Iris pigment epithelial cell (primary cell): ENCODE measurements at places on chromosomes 4 and X.
A peak's percentile ranks its signal among the peaks of the same experiment; 100 is the strongest.

- DNase-seq, result no peak
Observed at GRCh38 chr4:25015012-25015411, 15.7 kb downstream of the LGI2 start.

GRCh38 chr4:159420162-159421057 lies 317.5 kb downstream of the RAPGEF2 start:
- no peak for DNase-seq

DNA sequence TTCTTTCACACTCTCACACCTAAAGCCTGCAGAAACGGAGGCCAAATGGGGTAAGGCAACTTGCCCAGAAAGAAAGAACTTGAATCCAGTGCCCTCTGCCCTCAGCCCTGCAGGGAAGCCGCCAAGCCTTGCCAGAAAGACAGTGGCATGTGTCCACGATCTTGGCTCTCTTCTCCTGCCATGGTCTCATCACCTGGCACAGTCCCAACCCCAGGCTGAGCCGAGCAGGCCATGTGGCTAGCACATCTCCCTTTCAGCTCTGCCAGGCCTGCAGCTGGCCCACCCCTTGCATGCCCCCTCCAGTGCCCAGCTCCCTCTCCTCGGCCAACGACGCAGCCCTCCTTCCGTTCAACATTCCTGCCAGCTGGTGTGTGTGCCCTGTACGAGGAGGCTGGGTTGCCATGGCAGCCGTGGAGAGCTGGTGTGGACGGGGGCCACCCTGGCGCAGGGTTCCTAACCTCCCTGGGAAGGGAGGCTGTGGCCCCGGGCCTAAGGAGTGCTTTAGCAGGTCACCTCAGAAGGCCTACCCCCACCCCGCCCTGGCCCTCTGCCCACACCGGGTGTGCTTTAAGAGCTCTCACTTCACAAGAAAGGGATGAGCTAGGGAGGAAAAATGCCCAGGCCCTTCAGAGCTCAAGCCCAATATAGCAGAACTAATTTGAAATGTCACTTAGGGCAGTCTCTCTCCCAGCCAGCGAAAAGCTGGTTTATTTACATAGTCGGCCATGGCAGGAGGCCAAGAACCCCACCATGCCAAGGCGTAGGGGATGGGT lies 73.0 kb upstream of the PJA1 start:
- no peak for DNase-seq

- DNase-seq, result peak; percentile 39
Observed at GRCh38 chr4:94871644-94872305, 114.0 kb downstream of the BMPR1B start.

GRCh38 chr4:39642885-39643552 lies 4.4 kb upstream of the SMIM14 start:
- DNase-seq, result peak; percentile 80

DNA sequence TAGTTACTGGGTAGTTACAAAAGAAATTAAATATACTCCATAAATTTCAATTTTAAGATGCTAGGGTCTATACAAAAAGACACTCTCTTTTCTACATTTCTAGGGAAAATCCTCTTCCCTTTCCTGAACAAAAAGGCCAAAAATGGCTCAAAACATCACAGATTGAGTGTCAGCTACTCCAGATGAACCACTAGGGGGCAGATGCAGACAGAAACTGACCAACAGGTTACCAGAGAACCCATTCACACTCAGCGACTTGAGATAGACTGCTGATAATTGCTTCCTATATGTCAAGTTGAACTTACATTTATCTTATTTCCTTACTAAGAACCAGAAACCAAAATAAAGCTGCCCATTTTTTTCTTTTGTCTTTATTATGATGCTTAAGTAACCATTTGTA lies 83.4 kb upstream of the MID1IP1 start:
- DNase-seq, result peak; percentile 35

DNA sequence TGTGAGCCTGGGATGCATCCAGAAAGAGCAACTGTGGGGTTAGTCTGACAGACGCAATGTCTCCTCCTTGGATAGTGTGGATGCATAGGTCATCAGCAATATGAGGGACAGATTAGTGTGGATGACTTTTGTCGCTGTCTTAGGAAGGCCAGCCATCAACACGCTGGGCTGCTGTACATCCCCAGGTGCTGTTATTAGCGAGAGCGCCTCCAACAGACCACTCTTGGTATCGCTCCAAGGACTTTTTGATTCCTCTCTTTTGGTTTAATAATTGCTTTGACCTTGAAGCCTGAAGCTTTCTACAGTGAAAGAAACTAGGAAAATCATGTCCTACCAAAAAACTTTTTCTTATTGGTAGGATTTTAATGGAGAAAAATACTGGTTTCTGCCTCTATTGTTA lies 76.7 kb downstream of the TMEM131L start:
- DNase-seq, result no peak

DNA sequence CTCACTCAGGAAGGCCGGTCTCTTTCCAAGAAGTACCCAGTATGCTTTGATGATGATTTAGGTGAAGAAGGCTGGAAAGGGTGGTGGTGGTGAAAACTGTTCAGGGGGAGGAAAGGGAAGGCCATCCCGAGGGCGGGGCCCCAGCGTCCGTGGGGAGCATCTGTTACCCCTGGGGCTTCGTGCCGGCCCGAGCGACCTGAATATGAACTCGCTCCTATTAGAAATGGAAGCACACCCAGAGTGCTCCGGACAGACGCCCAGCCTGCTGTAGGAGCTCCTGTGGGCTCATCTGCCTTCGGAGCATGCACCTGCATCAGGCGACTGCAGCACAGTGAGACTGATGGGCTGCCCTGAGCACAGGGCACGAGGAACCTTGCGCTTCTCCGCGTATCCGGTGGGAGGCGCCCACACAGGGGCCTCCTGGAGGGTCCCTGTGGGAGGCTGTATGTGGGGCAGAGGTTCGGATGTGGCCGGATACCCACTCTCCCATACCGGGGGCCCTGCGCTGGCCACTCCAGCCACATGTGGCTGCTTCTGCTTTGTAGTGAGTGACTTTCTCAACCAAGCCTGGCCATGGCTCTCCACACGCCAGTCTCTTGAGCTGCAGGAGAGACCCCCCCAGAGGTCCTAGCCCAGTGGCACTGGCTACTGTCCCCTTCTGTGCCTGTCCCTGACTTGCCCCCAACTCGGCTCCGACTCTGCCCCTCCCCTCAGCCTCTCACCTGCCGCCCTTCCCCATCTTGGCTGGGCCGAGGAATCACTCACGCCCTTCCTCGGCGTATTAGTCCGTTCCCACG lies 36.7 kb downstream of the FGFRL1 start:
- DNase-seq, result no peak

- no peak for DNase-seq
Observed at GRCh38 chr4:155582041-155582440, 84.6 kb upstream of the GUCY1A1 start.

DNA sequence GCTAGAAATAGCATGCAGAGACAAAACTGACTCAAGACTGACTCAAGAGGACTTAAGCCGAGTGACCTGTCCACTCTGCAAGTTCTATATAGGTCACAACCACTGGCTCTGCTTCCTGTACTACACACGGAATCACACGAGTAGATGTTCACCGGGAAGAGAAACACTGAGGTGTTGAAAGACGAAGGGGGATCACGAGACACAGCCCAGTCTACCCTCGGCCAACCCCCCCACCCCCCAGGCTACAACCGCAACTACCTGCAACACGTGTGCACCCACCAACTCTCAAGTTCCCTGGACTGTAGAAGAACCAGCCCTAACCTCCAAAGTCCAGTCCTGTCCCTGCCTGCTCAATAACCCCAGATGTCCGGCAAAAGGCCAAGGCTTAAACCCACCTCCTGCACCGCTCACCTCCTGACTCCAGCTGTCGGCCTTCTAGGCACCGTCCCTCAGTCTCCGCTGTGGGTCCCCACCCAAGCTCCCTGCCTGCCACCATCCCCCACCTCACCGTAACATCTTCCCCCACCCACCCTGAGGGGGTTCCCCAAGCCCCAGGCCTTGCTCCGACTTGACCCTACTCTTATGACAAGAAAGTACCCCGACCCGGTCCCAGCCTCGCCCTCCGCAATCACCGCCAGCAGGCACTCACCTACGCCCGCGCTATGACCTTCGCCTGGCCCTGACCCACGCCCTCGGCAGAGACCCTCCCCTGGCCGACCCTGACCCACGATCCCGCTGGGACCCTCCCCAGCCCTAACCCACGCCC lies 739 bp downstream of the GAK start:
- peak; percentile 62 for DNase-seq

DNA sequence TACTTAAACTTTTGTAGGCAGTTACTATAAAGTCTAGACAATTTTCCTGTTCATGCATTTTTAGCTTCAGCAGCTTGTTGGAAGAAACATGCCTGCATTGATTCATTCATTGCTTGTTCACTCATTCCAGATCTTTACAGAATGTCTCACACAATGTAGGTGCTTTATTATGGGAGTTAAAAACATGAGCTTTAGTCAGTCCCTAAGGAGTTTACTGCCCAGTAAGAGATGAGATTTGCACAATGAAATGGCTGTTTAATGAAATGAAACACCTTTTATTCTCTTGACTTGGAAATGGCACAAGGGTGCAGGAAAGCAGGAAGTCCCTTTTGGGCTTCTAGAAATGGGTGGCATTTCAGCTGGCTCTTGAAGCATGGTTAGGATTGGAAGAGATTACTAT lies 2.9 kb downstream of the NOCT start:
- DNase-seq, result no peak

DNA sequence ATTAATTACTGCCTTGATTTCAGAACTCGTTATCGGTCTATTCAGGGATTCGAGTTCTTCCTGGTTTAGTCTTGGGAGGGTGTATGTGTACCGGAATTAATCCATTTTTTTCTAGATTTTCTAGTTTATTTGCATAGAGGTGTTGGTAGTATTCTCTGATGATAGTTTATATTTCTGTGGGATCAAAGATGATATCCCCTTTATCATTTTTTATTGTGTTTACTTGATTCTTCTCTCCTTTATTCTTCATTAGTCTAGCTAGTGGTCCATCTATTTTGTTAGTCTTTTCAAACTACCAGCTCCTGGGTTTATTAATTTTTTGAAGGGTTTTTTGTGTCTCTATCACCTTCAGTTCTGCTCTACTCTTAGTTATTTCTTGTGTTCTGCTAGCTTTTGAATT lies 32.1 kb downstream of the CDX4 start:
- DNase-seq, result no peak

DNA sequence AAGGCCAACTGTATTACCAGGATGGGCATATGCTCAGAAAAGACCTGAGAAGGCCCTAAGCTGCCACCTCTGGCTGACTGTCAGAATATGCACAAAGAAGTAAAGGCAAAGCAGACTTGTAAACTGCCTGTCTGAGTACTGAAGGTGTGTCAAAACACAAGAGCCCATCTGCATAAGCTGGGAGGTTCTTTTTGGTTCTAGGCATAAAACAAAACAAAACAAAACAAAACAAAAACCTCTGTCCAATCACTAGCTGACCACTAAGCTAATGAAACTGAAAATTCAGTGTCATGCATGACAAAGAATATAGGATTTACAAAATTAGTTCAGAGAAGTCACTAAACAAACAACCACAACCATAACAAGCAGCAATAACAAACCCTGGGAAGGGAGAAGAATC lies 20.6 kb downstream of the SH3D19 start:
- no peak for DNase-seq

DNA sequence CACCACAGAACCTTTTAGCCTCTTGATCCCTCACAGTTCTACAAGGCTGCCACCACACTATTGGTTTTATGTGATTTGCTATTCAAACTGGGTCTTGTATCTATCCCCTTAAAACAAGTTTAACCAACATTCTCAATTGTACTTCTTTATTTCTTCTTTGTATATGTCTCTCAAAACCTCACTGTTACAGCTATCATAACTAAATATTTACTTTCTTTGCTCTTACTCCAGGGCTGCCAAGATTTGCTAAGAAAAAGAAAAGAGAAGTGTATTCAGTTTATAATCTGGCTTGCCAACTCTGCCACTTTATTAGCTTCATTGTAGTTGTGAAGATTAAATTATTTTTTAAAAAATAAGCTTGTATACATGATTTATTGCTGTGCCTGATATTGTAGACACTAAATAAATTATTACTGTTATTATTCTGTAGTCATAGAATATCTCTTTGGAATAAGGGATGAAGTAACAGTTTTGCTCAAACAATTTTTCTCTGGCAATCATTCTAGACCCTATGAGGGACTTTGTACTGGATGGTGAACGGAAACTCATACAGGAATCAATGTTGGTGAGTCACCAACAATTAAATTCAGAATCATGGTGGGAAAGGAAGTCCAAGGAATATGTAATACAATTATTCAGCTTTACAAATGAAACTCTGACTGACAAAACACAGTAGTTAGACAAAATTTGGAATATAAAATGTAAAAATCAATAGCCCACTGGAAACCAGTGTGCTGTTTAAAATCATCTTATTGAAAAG lies 127.1 kb upstream of the DCAF8L1 start:
- no peak for DNase-seq

GRCh38 chr4:186957952-186958555 lies 234.4 kb upstream of the FAT1 start:
- DNase-seq, result no peak

GRCh38 chr4:20015636-20016224 lies 236.0 kb upstream of the SLIT2 start:
- DNase-seq, result peak; percentile 69

DNA sequence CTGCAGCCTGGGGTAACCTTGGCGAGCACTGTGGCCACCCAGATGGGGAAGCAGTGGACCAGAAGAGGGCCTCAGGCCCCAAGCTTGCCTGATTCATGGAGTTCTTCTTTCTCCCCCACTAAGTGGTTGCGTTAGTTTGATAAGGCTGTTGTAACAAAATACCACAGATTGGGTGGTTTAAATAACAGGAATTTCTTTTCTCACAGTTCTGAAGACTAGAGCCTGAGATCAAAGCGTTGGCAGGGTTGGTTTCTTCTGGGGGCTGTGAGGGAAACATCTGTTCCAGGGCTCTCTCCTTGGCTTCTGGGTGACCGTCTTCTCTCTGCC lies 105.7 kb upstream of the GATB start:
- DNase-seq, result no peak

DNA sequence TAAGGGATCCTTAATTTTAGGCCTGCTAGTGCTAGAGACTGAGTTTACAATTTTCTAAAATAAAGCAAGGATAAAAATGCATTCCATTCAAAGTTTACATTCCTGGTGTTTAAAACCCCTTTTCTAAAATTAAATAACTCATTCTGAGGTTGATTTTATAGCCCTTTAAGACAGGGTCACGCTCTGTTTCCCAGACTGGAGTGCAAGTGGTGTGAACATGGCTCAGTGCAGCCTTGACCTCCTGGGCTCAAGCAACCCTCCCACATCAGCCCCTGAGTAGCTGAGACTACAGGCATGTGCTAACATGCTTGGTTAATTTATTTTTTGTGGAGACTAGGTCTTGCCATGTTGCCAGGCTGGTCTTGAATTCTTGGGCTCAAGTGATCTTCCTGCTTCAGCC lies 6.8 kb upstream of the CDKL2 start:
- peak; percentile 45 for DNase-seq

- no peak for DNase-seq
Observed at GRCh38 chr4:96524311-96524875, 684.5 kb downstream of the PDHA2 start.

DNA sequence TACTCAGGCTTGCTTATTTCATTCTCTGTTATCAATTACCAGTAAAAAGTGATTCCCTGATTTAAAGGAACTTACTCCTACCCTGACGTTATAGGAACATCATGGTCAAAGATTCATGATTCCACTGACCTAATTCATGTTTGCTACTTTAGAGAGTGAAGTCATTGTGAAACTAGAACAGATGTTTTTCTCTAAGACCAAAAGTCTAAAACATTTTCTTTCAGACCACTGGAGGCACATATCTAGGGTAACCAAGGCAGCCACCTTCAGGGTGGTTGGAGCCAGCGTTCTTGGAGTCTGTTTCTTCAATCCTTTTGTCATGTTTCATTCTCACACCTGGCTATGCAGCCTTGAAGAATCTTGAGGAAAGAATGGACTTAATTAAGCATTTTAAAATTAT lies 77.8 kb downstream of the GALNTL6 start:
- no peak for DNase-seq
